ENCODE measurements at places on chromosomes 4 and X.
A peak's percentile ranks its signal among the peaks of the same experiment; 100 is the strongest.

DNA sequence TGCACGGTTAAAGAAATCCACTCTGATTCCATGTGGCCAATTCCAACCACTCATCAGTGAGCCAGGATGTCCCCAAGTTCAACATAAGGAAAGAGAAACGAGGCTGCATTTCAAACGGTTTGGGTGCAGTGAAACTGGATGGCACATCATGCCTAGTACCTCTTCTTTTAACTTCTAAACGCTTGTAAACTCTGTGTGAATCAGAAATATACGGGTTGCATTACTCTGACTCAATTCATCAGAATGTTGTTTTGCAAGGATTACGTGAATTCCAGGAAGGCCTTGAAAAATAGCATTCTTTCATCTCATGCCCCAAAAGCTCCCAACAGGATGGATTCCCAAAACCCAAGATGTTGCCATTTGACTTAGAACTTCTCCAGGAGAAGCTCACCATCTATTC is 270.4 kb downstream of the LDB2 start:
- peak; percentile 84 for DNase-seq

- DNase-seq, result peak; percentile 2
Observed at GRCh38 chrX:54413753-54414152, 26.5 kb upstream of the TSR2 start.

DNA sequence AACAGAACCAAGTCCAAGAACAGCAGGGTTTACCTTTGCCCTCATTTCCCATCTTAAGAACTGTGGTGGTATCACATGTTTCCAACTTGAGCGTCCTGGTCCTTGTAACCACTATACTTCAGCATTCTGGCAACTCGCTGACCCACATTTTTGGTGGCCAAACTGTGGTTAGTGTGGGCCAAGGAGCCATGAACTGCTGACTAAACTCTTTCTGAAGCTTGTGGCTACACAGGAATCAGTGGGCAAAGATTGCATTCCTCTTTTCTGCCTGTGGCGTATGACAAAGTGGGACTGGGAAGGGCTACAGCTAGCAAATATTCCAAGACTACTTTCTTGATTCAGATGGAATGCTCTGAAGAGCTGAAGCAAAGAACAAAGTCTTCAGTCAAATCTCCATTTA is 106.3 kb upstream of the MID1 start:
- peak; percentile 74 for DNase-seq

- DNase-seq, result no peak
Observed at GRCh38 chrX:21770631-21771321, 12.9 kb upstream of the SMPX start.

DNA sequence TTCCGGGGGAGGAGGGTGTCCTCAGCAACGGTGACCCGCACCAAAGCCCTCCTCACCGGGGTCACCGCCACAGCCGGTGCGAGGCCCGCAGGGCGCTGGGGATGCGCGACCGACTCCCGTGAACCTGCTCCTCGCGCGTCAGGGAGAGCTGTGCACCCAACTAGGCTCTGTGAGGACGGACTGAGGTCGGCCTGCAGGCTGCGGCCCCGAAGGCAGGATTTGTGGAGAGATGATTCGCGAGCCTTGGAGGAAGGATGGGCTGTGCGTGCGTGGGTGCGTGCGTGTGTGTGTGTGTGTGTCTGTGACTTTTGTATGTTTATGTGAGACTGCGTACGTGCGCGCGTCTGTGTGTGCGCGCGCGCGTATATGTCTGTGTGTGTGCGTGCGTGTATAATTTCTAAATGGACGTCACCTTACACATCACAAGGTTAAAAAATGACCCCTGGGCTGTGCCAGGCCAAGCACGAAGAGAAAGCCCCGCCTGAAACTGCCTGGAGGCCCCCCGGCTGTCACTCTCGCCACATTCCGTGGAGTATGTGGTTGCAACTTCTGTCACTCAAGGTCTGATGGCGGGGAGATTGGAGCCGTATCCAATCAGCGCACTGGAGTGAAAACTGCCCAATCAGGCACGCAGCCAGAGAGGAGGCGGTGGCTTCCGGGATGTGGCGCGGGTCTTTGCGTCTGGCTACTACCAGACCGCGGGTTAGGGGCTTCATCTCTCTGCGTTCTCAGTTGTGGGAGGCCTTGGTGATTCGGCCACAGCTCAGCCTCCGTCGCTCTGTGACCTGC is at the start of gene ZNF141:
Gene ZNF141, plus strand, starts transcription at position 672 of the 789 bp plus-strand sequence. CDS start 170 bp downstream, outside the sequence.
- peak; percentile 99 for DNase-seq

GRCh38 chrX:71170660-71171059 is 26.0 kb downstream of the NLGN3 start:
- no peak for DNase-seq

- no peak for DNase-seq
Observed at GRCh38 chr4:113733685-113734084, 27.9 kb downstream of the CAMK2D start.

DNA sequence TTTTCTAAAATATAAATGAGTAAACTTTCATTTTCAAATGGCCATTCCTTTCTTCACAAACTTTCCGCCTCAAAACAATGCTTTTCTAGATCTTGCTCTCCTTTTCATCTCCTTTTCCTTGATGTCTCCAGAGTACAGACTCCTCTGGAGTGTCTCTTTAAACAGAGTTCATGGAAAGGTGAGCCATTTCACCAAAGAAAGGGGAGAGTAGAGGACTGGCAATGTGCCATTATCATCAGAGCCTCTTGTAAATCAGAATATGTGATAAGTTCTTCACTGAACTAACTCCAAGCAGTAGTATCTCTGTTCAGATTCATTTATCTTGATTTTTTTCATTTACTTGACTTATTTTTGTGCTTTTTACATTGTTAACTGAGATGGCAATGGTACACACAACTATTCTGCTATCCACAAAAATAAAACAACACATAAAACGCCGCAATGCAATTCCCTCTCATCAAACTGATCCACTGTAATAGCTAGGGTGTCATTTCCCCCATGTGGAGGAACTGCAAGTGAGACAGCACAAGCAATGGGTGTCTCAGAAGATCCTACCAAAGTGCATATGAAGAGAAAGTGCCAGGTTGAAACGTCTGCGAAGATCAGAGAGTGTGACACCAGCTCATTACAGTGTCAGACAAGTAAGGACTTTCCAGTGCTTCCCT is 125.4 kb downstream of the RASL11B start:
- DNase-seq, result no peak

DNA sequence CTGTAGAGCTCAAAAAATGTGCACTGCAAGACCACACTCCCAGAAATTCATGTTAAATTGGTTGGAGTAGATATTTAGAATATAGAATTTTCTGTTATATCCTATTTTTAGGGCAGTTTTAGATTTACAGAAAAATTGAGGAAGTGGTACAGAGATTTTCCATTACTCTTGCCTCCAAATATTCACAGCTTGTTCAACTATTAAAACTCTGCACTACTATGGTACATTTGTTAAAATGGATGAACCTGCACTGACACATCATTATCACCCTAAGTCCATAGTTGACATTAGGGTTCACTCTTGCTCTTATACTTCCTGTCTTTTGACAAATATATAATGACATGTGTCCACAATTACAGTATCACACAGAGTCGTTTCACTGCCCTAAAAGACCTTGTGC is 1724.5 kb downstream of the C4orf33 start:
- DNase-seq, result no peak

DNA sequence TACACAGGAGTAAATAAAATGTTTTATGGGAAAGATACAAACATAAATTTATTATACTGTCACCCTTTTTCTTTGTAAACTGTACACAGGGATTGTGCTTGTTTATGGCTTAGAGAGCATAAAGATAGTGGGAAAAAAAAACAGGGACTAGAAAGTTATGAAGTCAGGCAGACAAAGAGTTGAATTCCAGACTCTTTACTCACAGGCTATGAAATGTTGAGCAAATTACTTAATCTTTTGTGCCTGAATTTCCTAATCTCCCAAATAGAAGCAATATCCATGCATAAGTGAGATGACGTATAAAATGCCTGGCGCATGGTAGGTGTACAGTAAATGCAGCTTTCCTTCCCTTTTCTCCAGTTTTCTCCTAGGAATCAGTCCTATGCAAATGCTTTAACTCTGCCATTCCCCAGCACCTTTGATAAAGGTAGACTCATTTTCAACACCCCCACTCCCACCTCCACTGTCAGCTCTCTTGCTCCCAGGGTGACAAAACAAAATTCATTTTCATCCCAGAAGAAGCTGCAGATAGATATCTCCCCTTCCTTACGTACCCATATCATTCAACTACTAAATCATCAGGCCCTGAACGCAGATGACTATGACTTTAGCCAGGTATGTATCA is 44.5 kb upstream of the BTC start:
- peak; percentile 14 for DNase-seq

GRCh38 chrX:100743009-100743607 is 11.2 kb upstream of the SYTL4 start:
- no peak for DNase-seq

GRCh38 chr4:41429280-41429669 is 108.7 kb upstream of the LIMCH1 start:
- DNase-seq, result no peak

GRCh38 chrX:142686653-142687283 is 339.0 kb upstream of the SPANXN4 start:
- no peak for DNase-seq

DNA sequence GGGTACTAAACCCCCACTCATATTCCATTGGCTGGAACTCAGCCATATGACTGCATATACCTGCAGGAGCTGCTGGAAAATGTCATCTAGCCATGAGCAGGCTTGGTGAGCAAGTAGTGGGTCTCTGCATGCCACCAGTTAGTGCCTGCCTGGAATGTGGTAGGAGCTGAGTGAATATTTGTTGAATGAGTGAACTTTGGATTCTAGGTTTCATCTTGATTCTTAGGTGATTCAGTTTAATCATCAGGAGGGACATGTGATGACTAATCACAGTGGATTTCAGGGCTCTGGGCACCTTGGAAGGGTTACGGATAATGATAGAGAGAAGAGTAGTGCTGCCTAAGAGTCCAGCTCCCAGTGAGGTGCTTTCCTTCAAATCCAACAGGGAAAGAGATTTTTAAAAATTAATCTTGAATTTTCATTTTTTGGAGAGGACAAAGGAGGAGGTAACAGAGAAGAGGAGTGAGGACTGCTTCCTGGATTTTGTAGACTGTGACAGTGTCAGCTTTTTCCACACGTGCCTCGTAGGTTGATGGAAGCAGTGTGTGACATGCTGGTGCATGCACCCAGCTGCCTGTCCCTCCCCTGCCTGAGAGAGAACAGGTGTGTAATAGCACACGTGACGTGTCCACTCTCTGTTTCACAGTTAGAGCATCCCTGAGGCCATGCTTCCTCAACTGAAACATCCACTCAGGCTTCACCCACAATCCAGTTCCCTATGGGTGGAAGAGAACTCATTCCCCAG is 30.4 kb downstream of the NHS start:
- peak; percentile 25 for DNase-seq

- DNase-seq, result no peak
Observed at GRCh38 chr4:119135721-119136121, at the start of gene MYOZ2. Gene MYOZ2, plus strand, starts transcription at chr4:119135832. Its CDS starts 694 bp downstream, at chr4:119136526.

- no peak for DNase-seq
Observed at GRCh38 chr4:151553874-151554273, 144.9 kb downstream of the FHIP1A start.

DNA sequence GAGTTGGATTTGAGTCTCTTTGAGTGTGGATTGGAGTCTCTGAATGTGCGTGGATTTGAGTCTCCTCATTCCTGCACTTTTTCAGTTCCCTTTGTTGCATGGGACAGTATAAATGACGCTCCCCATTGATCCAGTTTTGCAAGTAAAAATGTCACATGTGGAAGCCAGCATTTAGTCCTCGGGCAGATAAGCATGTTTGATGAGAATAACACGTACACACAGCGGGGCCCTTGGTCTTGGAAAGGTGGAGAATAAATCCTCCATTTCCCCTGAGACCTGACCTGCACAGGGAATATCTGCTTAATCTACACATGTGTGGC is 8.1 kb downstream of the P2RY8 start:
- no peak for DNase-seq

GRCh38 chr4:138277133-138277532 is 35.0 kb upstream of the SLC7A11 start:
- DNase-seq, result no peak

- DNase-seq, result no peak
Observed at GRCh38 chrX:125293850-125294780, 25.6 kb upstream of the TEX13C start.

GRCh38 chr4:2484993-2485392 is 16.1 kb downstream of the RNF4 start:
- peak; percentile 73 for DNase-seq

DNA sequence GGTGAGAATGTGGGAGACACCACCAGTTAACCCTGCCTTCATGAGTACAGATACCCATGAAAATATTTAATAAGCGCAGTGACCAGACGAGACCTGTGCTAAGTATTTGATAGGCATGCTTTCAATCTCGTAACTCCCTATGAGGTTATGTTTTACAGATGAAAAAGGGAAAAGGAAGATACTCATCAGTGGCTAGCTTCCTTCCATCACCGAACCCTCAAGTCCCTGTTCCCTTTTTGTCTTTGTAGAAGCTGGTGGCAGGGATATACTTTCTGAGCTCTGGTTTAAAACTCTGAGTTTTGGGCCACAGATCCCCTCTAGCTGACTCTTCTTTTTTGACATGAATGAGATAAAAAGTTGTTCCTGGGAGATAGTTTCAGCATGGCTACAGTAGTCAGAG is 26.3 kb downstream of the AFF1 start:
- no peak for DNase-seq

- DNase-seq, result no peak
Observed at GRCh38 chr4:87911252-87911774, 64.2 kb upstream of the SPP1 start.

GRCh38 chrX:134626434-134626833 is 31.8 kb downstream of the PLAC1 start:
- no peak for DNase-seq

GRCh38 chr4:182862921-182863320 is 54.3 kb downstream of the DCTD start:
- no peak for DNase-seq

DNA sequence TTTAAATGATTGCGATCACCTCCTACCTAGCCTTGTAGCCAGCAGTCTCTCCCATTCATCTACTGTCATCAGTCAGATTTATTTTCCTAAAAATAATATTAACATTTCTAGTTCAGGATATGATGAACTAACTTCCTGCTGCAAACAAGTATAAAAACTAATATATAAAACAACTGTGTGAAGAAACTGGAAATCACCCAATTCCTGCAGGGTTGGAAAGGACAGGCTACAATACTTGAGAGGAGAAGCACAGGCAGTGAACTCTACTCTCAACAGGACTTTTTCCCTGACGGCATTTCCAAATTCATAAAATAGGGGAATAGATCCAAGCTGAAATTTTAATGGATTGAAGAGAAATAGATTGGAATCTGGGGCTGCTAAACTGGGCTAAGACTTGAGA is 14.2 kb upstream of the BBS12 start:
- no peak for DNase-seq

GRCh38 chrX:39854772-39855747 is 242.7 kb downstream of the BCOR start:
- DNase-seq, result no peak
